ENCODE measurements at places on chromosomes 12 and 14.

GRCh38 chr12:31215518-31216232 lies 110.3 kb downstream of the SINHCAF start:
- DNase-seq, result no peak

GRCh38 chr14:87052646-87053225 lies 940.2 kb downstream of the GALC start:
- no peak for DNase-seq

GRCh38 chr12:49665384-49665783 lies 41.8 kb downstream of the FMNL3 start:
- no peak for DNase-seq

- peak; percentile 87 for DNase-seq
Observed at GRCh38 chr14:20609215-20610001, 18.2 kb upstream of the RNASE12 start.

DNA sequence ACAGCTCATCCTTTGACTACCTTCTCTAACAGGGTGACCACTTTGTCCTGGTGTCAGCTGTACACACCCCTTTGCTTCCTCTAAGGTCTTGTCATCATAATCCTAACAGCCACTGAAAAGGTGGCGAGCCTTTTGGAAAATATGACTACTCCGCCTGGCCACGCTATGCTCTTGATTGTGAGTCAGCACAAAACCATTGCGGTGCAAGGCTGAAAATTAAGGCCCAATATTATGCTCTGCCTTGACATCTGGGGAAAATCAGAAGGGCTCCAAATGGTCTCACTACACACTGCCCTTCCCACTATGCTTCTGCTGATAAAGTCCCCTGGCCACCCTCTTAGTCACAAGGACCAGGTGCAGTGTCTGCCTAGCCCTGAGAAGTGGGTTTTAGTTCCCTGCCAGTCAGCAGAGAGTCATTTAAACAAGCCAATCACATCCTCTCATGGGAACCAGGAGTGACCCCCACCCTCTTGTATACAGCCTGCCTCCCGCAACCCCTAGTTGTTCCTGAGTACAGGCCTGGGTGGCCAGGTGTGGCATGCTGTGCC lies 34.3 kb downstream of the FGD6 start:
- DNase-seq, result no peak

DNA sequence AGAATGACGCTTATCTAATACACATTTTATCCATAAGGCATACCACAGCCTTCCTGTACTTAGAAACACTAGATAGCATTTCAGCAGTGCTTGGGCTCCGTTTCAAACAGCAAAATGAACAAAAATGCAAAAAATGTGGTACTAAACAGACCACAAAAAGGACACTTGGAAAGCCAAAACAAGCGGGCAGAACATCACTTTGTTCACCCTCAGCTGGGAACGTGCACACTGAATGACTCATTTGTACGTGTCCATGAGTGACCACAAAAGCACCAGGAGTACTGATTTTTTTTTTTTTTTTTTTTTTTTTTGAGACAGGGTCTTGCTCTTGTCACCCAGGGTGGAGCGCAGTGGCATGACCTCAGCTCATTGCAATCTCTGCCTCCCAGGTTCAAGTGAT lies 8.9 kb upstream of the FOXN3 start:
- DNase-seq, result no peak

DNA sequence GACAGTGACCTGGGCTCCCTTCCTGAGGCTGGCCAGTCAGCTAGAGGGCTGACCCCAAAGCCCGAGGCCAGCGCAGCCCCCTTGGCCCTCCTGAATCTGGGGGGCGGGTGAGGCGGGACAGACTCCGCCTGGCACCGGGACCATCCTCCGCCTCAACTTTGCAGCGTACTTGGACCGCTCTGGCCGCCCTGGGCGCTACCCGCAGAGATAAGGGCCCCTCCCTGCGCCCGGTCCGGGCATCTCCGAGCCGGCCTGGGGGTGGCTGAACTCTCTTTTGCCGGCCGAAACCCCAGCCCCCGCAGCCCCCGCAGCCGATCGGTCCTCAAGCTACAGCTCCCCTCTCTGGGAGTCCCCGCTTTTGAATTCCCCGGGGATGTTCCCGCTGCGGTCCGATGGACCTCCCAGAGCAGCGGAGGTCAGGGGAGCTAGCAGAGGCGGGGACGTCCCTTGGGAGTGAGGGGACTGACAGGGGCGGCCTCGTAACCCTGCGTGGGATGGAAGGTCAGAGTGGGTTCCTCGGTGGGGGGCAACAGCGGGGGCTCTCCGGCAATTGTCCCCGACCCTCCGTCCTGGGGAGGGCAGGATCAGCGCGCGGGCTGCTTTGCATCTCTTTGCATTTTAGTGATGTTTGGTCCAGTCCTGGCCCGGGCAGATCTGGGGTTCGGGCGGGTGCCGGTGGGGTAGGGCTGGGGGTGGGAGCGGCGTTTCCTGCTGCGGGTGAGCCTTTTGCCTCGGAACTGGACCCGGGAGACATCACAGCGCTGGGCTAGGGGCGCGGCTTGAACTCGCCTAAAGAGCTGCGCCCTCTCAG lies at the start of gene CRIP1:
Gene CRIP1 (plus strand): TSS at position 724 of the 811 bp plus-strand sequence. CDS start 374 bp downstream, outside the sequence.
- peak; percentile 28 for DNase-seq

GRCh38 chr12:82510386-82510785 lies 152.1 kb downstream of the METTL25 start:
- DNase-seq, result no peak

DNA sequence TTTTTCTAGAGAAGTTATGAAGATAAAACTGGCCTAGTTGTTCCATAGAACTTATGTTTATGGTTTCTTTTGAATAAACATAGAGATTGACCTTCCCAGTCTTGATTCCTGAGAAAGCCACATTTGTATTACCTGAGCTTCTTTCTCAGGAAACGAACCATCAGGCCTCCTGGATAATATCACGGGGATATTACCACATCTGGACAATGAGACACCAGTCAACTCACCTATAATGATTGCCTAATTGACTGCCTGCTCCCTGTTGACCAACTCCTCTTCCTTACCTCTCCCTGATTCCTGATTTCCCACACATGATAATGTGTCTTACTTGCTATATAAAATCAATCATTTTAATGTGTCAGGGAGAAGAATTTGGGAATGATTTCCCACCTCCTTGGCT lies 822.7 kb downstream of the LRFN5 start:
- DNase-seq, result no peak

DNA sequence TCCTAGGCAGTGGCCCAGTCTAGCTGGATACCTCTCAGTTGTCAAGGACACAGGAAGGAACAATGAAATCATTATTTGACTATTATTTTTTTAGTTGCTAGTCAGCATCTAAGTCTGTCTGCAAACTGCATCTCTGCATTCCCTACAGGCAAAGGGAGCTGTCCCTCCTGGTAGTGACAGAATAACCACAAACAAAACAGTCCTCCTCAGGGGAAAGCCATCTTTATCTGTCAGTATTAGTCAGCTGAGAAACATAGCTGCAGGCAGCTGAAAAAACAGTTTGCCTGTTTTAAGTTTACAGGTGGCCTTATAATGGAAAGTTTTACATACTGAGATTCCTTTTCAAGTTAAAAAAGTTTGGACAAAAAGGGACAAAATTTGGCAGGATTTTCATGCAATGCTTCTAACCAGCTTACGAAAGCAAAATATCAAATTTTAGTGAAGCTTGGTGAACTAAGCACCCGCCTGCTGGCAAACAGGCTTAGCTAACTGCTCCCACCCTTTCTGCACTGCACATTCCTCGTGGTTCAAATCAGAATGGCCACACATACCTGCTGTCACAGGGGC lies 29.5 kb downstream of the SLC25A21 start:
- no peak for DNase-seq

DNA sequence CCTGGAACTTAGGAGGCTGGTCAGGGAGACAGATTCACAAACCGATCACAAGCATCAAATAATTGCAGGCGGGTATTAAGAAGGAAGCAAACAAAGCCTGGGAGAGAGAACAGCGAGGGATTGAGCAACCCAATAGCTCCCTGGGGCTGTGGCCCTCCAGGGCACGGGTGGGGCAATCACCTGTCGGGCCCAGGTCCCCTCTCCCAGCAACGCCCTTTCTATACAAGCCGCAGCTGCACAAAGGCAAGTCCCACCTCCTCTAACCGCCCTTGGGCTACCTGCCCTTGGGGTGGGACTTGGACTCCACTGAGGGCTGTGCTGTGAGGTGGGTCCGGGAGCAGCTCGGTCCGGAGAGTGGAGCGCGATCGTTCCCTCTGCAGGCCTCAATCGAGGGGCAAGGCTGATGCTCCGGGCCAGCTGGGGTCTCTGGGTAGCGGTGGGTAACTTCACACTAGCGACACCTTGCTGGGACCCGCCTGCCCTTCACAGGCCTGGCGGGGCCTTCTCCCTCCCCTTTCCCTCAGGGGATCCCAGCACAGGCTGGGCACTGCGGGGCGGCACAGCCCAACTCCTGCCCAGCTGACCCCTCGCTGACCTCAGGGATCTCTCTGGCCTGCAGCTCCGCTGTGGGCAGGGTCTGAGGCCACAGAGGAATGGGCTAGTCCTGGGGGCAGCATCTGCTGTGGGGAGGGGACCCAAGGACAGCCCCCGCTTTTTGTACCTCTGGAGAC lies 8.0 kb downstream of the PHB2 start:
- DNase-seq, result no peak

GRCh38 chr12:22656376-22656775 lies 31.4 kb downstream of the ETNK1 start:
- DNase-seq, result no peak

DNA sequence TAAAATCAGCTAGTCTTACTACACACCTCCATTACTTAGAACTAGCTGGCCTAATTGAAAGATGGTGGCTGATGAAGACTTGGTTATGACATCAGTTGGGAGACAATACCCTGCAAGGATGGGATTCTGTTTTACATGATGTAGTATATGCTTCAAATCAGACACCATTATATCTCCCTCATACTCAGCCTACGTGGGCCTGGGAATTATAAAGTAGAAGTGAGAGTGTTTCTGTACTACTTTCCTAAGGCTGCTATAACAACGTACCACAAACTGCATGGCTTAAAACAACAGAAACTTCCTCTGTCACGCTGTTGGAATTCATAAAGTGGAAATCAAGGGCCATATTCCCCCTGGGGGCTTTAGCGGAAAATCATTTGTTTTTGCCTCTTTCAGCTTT lies 190.4 kb downstream of the PAH start:
- DNase-seq, result no peak

DNA sequence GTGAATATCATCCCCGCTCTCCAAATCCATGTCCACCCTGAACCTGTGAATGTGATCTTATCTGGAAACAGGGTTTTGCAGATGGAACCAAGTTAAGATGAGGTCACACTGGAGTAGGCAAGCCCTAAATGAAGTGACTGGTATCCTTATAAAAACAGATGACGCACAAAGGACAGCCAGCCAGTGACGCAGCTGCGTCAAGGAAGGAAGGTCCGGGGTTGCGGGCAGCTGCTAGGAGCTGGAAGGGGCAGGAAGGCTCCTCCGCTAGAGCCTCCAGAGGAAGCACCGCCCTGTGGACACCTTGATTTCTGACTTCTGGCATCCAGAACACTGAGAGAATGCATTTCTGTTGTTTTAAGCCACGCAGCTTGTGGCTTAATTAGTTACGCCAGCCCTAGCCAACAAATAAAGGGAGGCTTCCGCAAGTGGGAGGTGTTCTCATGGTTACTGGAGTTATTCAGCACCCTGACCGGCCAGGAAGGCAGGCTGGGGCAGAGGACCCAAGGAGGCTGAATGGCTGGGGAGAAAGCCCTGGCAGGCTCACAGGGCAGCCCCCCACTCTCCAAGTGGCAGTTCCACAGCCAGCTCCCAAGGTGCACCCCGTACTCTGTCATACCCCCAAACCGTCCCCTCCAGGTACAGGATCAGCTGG lies 127.6 kb upstream of the NCOR2 start:
- no peak for DNase-seq

DNA sequence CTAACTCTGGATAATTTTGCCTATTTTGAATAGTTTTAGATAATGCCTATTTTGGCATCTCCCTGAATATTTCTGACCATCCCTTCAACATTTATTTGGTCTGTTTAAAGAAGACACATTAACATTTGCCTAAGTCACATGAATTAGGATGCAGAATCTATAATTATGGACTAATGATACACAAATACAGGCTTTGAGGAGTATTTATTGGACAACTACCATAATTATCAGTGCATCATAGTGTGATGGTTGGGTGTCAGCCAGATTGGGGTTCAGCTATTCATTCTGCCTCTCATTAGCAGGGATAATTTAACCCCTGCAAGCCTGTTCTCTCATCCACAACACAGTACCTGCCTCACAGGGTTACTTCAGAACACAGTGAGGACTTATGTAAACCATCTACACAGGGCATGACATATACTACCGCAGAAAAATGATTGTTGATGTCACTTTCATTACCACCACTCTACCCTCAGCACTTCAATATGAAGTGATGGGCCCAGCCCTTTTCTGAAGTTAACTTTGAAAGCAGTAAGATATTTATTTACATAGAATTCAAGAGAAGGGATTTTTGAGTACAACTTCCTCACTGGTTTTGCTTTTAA lies 14.4 kb downstream of the PRKCH start:
- DNase-seq, result peak; percentile 74

- DNase-seq, result no peak
Observed at GRCh38 chr14:55711175-55711811, 131.3 kb downstream of the KTN1 start.

DNA sequence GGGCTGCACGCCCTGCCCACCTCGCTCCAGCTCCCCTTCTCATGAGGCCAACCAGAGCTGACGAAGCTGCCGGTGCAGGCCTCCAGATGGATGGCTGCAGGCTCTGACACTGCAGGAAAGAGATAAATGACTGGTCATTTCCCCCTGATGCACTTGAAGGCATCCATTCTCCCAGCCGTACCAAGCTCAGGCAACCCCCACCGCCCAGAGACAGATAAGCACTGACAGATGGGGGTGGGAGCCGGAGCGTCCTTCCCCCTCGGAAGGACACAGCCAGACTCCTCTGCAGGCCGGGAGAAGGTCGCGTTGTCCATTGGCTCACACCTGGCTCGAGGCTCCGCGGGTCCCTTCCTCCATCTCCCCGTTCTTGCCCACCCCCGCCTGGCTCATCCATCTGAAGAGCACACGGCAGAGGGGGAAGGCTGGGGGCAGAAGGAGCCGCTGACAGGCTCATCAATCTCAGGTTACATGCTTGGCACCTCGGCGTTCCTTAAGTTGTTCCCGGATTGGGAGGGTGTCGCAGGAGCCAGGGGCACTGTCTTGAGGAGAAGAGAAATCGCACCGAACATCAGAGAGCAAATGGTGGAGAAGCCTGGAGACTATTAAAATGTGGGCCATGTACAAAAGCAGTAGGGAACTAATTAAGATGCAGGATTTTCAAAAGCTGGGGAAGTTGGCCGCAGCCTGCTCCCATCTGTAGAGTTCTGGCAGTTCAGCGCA lies 151.6 kb downstream of the DPF3 start:
- no peak for DNase-seq

- DNase-seq, result no peak
Observed at GRCh38 chr12:90173499-90174197, 465.0 kb upstream of the ATP2B1 start.

DNA sequence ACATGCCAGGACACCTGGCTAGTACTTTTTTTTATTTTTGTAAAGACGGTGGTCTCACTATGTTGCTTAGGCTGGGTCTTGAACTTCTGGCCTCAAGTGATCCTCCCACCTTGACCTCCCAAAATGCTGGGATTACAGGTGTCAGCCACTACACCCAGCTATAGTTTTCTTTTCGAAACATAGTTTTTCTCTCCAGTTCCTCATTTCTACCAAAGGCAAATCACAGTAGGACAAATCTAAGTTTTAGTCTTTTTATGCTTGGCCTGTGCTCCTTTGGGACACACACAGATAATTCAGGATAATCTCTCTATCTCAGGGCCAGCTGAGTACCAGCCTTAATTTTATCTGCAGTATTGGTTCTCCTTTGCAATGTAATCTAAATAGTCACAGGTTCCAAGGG lies 100.7 kb downstream of the KCNMB4 start:
- DNase-seq, result no peak
